MM.1S (cell line): ENCODE measurements at places on chromosomes 5 and 9.

- no peak for DNase-seq
Measured at GRCh38 chr9:133268335-133269056, 6.5 kb downstream of the ABO start.

DNA sequence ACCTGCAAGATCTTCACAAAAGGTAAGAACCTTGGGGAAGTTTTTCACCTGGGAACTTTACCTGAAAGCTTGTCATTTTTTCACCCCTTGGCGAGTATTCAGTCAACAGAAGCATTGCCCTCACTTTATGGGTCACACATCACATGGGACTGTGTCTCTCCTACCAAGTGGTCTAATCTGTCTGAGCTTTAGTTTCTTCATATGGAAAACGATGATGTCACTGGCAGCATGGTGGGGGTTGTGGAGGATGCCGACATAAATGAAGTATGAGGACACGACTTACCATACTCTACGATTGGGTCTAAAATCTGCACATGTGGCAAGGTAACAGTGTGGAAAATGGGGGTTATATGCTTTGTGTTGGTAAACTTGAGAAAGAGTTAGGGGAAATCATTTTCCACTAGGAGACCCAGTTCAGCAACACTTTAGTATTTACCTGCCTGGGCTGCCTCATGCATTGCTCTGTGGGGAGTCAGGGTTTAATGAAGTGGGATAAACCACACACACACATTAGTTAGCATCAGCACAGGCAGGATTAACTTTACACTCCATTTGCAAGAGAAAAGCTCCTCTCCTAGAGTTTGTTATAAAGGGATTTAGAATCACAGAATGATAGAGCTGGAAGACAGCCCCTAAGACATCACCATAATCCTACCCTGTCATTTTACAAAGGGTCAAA lies 19.8 kb upstream of the PAX5 start:
- no peak for DNase-seq

GRCh38 chr5:108953940-108954339 lies 206.2 kb downstream of the FER start:
- DNase-seq = no peak

- DNase-seq = no peak
Measured at GRCh38 chr5:27494887-27495286, 456.5 kb upstream of the CDH9 start.

DNA sequence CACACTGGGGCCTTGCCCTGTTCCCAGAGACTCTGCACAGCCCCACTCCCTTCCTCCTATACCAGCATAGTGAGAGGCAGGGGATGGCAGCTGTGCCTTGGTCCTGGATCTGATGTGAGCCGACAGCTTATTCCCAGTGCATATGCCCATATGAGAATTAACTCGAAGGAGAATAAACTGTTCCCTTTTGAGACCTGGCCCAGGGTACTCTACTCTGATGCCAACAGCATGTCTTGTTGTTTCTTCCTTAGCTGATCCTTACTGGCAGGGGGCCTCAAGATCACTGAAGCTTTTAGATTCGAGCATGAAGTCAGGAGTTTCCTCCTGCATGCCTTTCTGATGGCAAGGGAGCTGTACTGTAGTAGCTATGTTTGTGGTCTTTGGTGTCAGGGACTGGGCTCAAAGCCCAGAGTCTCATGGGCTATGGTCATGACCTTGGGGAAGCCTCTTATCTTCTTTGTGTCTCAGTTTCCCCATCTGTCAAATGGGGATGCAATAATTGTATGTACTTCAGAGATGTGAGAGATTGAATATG lies 57.1 kb downstream of the DOCK2 start:
- DNase-seq = no peak

- DNase-seq = peak; percentile 49
Measured at GRCh38 chr5:81425569-81425968, 31.6 kb upstream of the ACOT12 start.

DNA sequence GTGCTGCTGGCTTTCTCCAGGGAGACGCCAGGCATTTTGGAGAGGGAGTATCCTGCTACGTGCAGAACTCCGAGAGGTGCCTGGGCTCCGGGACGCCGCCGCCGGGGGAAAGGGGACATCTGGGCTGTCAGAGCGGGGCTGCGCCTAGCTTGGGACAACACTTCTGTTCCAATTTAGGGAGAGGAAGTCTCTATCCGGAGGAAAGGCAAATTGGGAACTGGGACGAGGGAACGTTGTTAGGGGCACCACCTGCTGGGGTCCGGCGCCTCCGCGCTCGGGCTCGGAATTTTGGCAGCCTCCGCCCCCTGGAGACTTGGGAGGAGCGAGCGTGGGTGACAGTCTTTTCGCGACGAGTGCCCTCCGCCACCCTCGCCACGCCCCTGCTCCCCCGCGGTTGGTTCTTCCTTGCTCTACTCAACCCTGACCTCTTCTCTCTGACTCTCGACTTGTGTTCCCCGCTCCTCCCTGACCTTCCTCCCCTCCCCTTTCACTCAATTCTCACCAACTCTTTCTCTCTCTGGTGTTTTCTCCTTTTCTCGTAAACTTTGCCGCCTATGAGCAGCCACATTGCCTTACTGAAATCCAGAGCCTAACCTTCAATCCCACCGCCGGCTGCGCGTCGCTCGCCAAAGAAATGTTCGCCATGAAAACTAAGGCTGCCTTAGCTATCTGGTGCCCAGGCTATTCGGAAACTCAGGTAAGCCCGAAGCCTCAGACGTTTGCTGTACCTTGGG lies 1.6 kb downstream of the TSLP start:
- DNase-seq = peak; percentile 72

GRCh38 chr5:180601591-180602480 lies 10.5 kb upstream of the SCGB3A1 start:
- no peak for DNase-seq

DNA sequence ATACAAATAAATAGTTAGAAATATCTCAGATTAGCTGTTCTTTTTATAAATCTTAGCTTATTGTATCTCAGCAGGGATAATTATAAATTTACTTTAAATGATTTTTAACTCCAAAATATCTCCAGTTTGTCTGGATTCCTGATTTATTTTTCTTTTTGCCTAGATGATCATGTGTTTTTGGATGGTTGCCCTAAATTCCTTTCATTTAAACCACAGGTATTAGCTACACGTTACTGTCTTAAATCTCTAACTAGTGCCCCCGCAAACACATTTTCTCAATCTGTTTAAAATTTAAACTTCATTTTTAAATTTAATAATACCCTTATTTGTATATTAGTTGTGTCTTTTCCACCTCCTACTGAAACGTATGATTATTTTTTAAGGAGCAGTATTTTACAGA lies 5.6 kb downstream of the FER start:
- no peak for DNase-seq

DNA sequence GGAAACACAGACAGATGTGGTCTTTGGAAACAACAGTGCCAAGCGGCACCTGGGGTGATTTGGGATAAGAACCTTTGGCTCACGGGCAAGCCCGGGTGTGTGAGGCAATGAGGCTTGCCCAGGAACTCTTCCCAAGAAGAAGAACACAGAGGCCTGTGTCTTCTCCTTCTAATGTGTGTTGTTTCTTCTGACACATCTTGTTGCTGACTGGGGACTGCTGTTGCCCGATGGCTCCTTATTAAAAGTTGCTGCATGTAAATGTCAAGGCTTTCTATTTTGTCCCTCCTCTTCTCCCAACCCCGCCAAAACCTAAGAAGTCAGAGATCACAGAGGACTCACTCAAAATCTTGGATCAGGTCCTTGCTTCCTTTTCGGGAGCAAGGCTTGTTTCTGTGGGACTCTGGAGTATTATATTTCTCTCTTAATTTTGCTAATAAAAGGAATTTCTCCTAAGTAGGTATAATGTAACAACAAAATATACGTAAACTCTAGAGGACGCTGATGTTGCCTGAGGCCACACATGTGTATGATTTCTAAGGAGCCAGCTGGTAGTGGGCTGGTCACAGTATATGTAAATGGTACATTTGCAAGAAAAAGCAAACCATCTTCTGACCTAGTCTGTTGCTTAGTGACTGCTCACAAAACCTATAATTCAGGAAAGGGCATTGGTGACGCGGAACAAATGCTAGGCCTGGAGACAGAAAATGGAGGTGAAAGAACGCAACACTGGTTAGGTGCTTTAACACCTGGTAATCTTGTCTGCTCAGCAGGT lies 232.5 kb downstream of the GADD45G start:
- no peak for DNase-seq

GRCh38 chr5:147160902-147161700 lies 73.7 kb upstream of the STK32A start:
- DNase-seq = no peak

DNA sequence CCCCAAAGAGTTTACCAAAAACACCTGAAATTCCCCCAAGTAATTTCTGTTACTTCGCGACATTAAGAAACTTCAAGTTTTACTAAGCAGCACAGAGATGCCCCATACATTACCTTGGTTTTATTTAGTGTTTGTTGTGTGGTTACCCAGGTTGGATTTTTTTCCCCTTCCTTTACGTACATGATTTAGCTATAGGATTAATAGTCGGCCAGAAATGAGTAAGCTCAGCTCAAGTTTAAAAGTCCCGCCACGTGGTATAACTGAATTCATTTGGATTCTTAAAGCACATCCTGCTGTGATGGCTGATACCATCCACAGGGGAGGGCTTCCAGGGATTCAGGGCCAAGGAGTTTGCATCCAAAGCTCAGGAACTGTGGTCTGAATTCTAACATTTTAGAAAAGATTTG lies 75.9 kb downstream of the DAP start:
- no peak for DNase-seq

- DNase-seq = no peak
Measured at GRCh38 chr5:172820046-172820767, 13.8 kb upstream of the ERGIC1 start.

DNA sequence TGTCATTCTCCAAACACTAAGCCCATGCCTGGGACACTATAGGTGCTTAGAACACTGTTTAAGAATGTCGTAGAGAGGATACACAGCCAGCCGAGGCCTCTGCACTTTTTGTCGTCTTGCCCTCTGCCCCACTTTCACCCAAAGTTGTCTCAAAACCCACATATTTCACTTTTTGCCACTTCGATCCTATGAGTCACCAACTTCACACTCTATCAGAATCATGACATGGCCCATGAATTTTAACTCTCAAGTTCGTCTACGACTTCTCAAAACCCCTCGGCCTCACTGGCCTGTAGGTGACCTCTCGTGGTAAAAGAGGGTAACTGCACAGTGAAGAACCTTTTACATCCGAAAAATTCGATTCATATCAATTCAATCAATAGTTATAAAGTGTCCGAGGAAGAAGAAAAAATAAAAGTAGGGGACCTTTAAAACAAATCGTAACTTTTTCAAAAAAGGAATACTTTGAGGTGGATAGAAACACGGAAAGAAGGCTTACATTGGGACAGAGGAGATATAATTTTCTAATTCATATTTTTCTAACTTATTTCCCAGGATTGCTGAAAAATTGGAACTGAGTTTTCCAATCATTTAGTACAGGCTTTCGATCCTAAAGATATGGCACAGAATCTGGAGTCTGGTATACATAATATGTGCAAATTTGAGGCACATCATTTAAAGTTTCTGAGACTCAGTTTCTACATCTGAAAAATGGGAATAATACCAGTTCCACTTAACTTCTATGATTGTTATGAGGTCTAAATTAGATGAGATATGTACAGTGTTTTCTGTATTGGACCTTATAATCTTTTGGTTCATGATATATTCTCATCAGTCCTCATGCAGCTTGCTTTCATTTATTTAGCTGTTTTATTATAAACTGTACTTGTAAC lies 122.6 kb downstream of the APBA1 start:
- peak; percentile 46 for DNase-seq

DNA sequence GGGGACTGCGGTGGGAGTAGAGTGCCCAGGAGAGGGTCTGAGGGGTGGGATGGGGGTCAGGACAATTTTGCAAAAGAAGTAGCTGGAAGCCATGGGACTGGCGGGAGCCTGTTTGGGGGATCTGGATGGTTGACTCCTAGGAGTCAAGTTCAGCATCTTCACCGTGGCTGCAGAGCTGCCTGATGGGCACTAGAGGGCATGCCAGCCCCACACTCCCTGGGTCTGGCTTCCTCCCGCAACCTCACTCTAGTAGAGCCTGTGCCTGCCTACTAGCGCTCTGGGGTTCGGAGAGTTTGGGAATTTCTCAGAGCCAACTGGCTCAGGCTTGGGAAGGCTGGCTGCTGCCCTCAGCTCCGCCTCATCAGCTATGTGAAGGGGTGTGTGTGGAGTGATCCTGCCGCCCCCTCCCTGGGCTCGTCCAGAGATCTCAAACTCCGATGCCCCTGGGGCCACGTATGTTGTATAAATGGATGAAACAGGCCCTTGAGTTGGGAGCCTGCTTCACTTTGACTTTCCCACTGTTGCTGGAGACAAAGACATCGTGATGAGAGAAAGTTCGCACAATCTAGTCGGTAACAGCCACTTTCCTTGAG lies 10.8 kb downstream of the TSPAN17 start:
- peak; percentile 68 for DNase-seq

DNA sequence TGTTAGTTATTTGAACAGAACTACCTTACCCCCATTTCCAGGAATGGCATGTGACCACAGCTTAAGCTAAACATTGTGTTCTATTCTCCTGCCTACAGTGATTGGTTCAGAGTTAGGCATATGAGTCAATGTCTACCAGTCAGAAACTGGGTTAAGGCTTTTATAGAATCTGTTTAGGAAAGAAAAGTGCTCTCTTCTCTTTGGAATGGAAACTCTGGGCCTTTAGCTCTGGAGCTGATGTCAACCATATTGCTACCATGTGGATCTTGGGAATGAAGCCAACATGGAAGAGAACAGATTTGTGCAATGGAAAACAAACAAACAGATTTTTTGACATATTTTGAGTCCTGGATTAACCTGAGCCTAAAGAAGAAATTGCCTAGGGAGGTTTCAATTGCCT lies 488.9 kb upstream of the TNC start:
- no peak for DNase-seq

DNA sequence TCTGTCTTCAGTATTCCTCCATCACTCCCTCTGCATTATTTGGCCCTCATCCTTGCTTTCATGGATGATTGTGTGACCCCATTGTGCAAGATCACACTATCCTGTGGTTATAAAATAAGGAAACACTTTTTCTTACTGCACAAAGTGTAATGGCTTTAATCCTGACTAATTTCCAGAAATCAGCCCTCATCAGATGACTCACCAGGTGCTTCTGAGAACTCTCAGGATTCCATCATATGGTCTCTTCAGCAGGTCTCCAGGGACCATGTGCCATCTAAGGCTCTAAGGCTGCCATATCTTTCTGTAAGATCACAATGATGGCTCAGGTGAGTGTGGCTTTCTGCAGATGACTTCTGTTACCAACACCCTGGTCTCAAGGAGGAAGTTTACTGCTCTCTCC lies 27.3 kb upstream of the FER start:
- DNase-seq = no peak
